SIG-M5 (cell line): ENCODE measurements at places on chromosomes 5 and 9.
A peak's percentile ranks its signal among the peaks of the same experiment; 100 is the strongest.

DNA sequence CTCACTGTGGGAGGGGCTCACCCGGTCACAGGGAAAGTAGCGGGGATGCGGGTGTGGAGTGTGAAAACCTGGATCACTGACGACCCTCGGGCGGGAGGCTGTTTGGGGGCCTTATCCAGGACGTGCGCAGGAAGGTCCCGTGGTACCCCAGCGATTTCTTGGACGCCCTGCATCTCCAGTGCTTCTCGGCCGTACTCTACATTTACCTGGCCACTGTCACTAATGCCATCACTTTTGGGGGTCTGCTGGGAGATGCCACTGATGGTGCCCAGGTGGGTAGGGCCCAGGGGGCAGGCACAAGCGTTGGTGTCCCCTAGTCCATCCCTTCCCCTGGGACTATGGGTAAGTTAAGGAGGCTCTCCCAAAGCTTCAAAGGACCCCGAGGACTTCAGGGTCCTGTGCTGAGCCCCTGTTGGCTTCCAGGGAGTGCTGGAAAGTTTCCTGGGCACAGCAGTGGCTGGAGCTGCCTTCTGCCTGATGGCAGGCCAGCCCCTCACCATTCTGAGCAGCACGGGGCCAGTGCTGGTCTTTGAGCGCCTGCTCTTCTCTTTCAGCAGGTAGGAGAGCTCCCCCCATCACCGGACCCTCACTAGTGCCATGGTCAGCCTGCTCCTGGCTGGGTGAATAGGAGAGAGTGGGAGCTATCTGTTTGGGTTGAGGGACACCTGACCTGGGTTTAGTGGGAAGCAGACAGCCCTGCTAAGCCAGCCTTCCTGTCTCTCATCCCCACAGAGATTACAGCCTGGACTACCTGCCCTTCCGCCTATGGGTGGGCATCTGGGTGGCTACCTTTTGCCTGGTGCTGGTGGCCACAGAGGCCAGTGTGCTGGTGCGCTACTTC lies 3.9 kb downstream of the SLC4A9 start:
- no peak for DNase-seq

DNA sequence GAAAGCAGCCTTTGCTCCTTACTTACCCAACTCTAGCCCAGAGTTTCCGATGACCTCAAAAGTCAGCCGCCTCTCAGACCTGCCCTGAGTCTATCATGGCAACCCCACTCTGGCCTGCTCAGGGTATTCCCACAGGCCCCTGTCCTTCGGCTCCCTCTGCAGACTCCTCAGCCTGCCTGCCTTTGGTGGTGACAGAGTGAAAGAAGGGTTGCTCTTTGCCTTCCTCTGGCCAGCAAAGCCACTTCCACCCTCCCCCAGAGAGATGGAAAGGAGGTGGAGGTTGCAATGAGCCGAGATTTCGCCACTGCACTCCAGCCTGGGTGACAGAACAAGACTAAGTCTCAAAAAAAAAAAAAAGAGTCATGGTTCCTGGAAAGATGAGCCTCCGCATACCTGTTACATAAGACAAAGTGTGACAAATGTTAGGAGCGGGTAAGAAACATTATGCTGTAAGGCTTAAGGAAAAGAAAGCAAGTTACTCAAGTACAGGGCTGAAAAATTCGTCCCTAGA lies 2.3 kb upstream of the SMIM33 start:
- no peak for DNase-seq

- DNase-seq: peak; percentile 60
These were observed 12.8 kb upstream of the SRP19 start for GRCh38 chr5:112848116-112848811.

DNA sequence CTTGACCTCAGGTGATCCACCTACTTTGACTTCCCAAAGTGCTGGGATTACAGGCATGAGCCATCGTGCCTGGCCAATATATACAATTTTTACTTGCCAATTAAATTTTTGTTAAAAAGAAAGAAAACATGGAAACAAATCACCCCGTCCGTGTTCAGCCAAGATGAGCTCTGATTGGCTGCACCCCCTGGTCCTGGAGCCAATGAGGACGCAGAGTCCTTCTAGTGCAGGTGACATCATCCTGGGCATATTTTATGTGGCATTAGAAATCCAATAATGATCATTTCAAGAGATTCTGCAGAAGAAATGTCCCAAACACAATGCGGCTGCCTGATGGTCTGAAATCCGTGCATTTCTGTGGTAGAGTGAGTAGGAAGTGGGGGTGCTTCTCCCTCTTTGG lies 159.5 kb downstream of the GAPVD1 start:
- no peak for DNase-seq

GRCh38 chr5:150217873-150218692 lies 28.2 kb downstream of the SLC6A7 start:
- DNase-seq: peak; percentile 30
